ENCODE measurements at places on chromosomes 3 and 15.
A peak's percentile ranks its signal among the peaks of the same experiment; 100 is the strongest.

GRCh38 chr3:183300996-183301562 is 48.0 kb downstream of the B3GNT5 start:
- no peak for DNase-seq

GRCh38 chr3:13192471-13193213 is 119.4 kb upstream of the IQSEC1 start:
- no peak for DNase-seq

GRCh38 chr3:39146611-39147591 is 6.5 kb downstream of the CSRNP1 start:
- peak; percentile 63 for DNase-seq

- DNase-seq = peak; percentile 66
Observed at GRCh38 chr3:43389388-43390254, 103.3 kb downstream of the SNRK start.

DNA sequence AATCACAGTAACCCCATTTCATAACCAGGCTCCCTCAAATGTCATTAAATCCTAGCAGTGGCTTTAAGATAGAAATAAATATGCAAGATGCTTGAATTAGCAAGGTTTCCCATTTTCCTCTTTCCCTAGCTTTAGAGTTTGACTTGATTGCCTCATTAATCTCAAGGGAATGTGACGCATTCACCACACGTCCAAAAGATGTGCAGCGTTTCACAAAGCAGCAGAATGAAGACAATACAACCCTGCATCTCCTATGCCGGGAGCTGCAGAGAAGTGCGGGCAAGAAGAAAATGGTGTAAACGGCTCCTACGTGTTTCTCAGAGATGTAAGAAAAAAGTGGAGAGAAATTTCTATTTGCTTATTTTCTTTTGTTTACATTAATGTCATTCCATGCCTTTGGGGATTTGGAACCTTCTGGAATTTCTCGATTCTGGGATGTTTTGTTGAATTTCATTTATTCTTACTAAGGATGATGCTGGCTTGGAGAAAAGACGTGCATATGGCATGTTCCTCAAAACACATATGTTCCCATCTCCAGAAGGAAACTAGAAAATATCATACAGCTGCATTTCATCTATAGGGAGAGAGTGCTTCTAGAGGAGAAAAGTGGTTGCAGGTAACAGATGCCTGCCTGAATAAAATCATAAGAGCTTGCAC is 27.8 kb upstream of the FRMD4B start:
- no peak for DNase-seq

GRCh38 chr3:184082465-184082864 is 14.4 kb upstream of the HTR3E start:
- no peak for DNase-seq

Measured in activated CD4-positive, alpha-beta T cell treated with anti-CD3 and anti-CD28 coated beads, Interleukin-2, amount 50 U/mL, for 1 hour (primary cell).